Ecto neural progenitor cell (in vitro differentiated cells): ENCODE measurements at places on chromosomes 16 and 17.
A peak's percentile ranks its signal among the peaks of the same experiment; 100 is the strongest.

DNA sequence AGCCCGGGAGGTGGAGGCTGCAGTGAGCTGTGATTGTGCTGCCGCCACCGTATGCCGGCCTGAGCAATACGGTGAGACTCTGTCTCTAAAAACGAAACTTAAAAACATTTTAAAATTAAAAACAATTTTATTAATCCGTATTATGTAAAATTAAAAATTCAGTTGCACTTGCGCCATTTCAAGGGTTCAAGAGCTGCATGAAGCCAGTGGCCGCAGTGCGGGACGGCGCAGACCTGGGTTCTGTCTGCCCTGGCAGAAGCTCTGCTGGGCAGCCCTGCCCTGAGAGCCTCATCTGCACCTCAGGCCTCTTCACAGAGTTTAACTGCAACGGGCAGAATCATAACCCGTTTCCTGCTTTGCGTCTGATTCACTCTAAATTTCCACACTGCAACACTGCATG, 31.7 kb downstream of the TBC1D16 start:
- DNase-seq, result no peak

DNA sequence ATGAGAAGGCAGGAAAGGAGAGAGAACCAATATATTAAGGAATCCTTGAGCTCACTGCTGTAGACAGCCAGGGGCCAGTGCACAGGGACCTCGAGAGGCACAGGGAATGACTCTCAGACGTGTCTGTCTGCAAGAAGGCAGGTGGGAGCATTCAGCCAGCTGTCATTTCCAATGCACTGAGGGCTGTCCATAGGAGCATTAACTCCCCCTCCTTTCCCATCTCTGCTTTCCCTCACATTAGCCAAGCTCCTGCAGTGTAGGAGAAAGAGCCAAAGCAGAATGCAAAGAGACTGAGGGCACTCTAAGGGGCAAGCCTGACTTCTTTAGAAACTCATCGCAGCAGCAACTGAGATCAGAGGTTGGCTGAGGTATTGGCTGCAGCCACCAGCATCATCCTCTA, 218.3 kb downstream of the CDH13 start:
- DNase-seq, result no peak

DNA sequence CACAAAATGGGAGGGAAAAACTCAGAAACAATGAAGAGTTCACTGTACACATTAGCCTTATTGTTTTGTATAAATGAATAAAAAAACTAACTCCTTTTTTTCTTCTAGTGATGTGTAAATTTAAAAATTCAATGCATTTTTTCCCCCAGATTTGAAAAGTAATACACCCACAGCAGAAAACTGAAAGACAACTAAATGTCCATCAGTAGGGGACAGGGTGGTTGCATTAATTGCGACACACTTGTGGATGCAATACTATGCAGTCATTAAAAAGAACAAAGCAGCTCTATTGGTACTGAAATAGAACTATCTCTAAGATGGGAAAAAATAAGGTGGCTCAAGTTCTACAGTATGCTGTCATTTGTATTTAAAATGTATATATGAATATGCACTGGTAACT, 13.7 kb upstream of the WIPI1 start:
- no peak for DNase-seq

DNA sequence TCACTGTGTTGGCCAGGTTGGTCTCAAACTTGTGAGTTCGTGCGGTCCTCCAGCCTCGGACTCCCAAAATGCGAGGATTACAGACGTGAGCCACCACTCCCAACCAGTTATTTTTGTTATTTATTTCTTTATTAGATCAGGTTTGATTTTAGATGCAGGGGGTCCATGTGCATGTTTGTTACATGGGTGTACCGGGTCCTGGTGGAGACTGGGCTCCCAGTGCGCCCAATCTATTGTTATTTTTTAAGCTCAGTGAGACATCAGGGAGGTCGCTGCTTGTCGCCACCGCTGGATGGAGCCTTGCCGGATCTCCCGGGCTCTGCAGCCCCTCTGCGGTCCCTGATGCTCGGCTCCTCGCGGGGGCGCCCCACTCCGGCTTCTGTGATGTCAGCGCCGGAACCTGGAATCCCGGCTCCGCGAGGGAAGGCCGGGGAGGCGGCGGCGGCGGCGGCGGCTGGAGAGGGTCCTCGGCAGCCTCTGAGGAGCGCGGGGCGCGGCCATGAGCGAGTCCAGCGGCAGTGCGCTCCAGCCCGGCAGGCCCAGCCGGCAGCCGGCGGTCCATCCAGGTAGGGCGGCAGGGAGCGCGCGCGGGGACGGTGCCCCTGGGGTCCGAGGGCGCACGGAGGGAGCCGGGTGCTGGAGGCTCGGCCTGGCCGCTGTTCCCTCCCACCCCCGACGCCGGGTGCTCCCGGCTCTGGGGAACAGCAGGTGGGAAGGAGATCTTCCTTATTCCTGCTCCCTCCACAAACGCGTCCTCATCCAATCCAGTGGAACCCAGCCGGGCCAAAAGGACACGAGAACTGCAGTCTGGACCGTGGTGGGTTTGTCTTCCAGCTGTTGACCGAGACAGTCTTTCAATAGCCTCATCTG, at the start of gene TMC7:
Gene TMC7, plus strand, starts transcription at position 370 of the 870 bp plus-strand sequence. Its CDS starts 130 bp downstream, at position 500.
- DNase-seq, result peak; percentile 97

DNA sequence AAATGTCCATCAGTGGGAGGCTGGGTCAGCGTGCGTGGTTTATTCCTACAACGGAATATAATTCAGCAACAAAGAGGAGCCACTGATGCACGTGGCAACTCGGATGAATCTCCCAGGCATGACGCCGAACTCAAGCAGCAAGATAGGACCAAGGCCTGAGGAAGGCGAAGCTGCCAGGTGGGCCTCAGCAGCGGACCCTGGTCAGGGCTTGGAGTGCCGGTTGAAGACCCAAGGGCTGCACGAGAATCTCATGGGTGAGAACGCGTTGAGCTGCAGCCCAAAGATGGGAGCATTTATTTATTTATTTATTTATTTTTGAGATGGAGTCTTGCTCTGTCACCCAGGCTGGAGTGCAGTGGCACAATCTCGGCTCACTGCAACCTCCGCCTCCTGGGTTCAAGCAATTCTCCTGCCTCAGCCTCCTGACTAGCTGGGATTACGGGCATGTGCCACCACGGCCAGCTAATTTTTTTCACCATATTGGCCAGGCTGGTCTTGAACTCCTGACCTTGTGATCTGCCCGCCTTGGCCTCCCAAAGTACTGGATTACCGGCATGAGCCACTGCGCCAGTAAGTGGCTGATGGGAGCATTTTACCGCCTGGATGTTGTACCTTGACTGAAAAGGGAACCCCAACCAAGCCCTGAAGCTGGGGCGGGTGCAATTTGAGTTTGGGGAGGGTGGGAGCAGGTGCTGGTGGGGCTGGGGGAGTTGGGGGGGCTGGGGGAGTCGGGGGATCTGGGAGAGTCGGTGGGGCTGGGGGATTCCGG, 18.1 kb upstream of the BAHCC1 start:
- DNase-seq, result no peak

DNA sequence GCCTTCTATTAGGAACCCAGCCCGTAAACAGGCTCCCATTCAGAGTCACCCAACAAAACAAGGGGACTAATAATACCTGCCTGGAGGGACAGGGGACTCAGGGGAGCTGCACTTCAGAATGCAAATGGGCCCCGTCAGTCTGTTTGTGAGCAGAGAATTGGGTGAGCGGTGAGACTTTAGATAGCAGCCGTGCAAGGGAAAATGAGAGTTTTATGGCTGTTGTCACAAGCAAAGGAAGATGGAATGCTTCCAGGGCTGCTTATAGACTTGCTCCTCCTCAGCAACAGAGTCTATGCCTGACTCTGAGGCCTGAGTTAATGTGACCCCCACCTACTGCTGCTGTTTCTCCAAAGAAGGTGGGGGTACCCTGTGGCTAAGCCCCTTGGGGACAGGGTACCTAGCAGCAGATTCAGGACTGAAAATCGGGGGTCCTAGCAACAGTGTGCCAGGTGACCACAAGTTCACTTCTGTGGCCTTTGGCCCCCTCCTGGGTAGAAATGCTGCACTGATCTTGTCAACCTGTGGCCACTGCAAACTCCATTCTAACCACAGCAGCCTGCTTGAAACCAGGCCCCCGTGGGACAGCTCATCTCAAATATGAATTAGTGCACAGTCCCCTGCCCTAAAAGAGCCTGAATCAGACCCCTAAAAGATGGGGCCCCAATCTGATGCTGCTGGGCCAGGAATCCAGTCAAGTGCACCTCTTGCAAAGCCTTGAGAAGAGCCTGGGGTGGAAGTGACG, 126.4 kb downstream of the C16orf78 start:
- no peak for DNase-seq

GRCh38 chr17:59508999-59509625, 56.3 kb upstream of the DHX40 start:
- DNase-seq, result no peak

DNA sequence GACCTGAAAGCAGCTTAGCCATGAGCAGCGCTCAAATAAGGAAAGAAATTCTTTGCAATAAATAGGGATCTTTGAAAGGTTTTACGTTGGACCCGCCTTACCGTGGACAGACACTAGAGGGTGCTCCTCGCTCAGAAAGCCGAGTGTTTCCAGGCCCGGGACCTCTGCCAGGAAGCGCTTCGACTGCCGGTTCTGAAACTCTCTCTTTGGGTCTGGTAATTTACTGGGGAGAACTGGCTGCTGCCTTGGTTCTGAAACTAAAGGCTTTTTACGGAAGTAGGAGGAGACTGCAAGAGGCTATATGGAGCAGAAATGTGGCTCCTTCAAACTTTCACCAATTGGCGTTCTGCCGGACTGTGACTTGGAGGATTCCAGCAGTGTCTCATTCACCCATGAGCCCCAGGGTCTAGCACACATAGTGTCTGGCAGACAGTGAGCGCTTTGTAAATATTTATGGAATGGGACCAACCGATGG, 45.6 kb upstream of the HOXB9 start:
- DNase-seq, result peak; percentile 87

DNA sequence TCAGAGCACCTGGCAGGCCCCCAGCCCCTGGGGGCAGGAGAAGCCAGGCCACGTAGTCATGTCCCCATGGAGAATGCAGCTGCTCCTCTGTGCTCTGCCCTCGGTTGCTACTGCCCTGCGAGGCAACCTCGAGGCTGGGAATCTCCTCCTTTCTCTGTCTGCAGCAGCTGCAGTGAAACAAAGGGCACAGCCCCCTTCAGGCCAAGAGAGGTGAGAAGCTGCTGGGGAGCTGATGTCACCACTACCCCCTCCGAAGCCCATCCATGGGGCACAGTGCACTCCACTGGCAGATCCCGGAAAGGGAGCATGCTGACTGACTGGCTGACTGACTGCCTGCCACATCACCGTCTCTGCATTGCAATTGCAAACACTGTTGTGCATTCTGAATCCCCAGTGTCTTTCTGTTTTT, 103.7 kb downstream of the GRIN2A start:
- peak; percentile 54 for DNase-seq

DNA sequence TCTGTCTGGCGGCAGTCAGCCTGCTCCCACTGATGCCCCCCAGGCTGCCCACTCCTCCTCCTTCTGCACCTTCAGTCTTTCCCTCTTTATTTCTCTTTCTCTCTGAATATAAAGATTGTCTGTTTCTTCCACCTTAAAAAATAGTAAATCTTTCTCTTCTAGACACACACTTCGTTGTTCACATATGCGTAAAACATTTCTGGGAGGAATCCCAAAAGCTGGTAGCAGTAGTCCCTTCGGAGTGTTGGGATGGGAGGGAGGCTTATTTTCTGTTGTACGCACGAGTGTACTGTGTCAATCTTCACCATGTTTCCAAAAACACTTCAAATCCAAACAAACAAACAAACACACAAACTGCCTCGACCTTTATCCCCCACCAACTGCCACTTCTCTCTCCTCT, 9.9 kb downstream of the OSBPL7 start:
- DNase-seq, result no peak

DNA sequence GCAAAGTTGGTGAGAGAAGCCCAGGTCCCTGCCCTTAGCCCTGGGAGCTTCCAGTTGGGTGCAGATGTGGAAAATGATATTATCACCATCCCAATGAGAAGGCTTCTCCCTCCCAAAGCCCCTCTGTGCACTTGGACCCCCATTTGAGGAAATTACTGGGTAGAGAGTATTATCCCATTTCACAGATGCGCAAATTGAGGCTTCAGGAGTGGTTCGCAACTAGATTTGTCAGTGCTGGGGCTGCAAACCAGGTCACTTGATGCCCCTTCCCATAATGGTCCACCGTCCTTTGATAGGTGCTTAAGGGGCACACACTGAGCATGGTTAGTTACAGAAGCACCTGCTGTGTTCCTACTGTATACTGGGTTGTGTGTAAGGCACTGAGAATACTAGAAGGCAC, 14.3 kb upstream of the FOXN1 start:
- no peak for DNase-seq

GRCh38 chr16:63808730-63809129, 1313.1 kb downstream of the CDH11 start:
- no peak for DNase-seq

DNA sequence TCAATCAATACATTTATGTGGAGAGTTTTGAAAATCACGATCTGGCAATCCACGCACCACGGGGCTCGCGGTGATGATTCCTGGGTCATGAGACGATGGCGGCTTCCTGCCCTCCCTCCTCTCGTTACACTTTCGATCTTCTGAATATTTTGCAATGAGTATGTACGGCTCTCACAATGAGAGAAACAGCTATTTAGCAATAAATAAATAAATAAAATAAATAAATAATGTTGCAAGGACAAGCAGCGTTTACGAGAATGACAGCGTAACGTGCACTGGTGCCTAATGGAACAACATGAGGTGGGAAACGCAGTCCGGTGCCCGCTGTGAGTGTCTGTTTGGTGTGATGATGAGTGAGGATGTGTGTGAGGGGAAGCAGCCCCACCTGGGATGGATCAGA, 46.7 kb upstream of the JPH3 start:
- DNase-seq, result no peak

DNA sequence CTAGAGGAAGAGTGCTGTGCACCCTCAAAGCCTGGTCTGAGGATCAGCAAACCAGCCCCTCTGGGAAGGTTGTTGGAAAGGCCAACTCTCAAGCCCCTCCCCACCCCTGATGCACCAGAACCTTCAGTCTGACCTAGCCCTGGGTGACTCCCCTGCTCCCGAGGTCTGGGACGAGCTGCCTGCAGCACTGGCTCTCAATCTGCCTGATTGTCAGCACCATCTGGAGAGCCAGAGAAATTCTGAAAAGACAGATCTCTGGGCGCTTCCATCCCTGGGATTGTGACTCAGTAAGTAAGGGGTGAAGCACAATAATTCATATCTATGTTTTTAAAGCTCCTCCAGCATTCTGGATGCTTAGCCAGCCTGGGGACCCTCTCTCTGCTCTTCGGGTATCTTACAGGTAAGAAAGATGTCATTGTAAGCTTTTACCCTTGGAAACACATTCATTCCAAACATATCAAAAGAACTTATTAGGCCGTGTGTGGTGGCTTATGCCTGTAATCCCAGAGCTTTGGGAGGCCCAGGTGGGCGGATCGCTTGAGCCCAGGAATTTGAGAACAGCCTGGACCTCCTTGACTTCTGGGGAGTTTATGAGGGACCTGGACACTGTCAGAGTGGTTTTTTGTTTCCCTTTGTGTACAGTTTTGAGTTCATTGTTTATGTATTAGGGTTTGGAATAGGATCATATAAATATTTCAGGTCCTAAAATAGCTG, 147.5 kb downstream of the KCNJ12 start:
- peak; percentile 31 for DNase-seq
